ENCODE measurements at places on chromosomes 13 and 19.
A peak's percentile ranks its signal among the peaks of the same experiment; 100 is the strongest.

DNA sequence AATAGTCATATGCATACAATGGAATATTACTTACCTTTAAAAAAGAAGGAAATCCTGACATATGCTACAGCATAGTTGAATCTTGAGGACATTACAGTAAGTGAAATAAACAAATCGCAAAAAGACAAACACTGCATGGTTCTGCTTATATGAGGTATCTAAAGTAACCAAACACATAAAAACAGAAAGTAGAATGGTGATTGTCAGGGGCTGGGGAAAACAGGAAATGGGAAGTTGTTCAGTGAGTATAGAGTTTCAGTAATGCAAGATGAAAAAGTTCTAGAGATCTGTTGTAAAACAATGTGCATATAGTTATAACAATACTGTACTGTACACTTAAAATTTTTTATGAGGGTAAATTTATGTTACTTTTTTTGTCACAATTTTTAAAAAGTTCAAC lies 219.4 kb downstream of the KLF5 start:
- no peak for DNase-seq

- DNase-seq, result no peak
These were observed 2.1 kb upstream of the ZSCAN5A start for GRCh38 chr19:56316728-56317127.

GRCh38 chr19:23482829-23483228 lies 87.6 kb upstream of the ZNF91 start:
- no peak for DNase-seq

DNA sequence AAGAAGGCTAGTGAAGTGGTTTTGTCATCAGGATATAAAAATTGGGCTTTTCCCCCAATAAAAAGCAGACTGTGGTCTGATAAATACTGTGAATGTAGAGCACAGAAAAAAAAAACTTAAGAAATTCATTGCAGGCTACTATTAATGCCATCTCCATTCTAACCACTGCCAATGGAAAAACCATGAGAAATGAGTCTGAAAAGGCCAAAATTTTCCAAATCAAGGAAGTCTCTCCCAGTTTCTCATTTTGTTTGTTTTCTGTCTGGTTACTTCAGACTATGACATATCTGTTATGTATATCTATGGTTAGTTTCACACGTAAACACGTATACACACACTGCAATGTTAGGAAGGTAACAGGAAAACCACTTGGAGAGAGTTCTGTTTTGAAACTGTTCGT lies 193.6 kb upstream of the TSC22D1 start:
- DNase-seq, result no peak

GRCh38 chr13:53921473-53921872 lies 892.9 kb downstream of the OLFM4 start:
- DNase-seq, result no peak

DNA sequence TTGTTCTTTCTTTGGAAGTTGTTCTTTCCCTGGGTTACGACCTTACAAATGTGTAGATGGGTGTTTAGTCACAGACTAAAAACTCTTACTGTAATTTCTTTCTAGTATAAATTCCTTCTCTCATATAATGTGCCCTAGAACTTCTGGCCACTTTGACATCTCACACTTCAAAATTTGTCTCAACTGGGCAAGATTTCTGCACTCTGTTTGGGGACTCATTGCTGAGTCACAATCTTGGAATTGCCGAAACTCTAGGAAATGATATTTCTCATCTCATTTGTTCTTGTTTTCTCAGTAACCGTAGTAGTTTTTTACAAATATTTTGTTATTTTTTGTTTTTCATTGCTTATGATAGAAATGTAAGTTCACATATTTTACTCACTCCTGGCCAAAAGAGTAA lies 2523.2 kb upstream of the PCDH20 start:
- DNase-seq, result no peak

DNA sequence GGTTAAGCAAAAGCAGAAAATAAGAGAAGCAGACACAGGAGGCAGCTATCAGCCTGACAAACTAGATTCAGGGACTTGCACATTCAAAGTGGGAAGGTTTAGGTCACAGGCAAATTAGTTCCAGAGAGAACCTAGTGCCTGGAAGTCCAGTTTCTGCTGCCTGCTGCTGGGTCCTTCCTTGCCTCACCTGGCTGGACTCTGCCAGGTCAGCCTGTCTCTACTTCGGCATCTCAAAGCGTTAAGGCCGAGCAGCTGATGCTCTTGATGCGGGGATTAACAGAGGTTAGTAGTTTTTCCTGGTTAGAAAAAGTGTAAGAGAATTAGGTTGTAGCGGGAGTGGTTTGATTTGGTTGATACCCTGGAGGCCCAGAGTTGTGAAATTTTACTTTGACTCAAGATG lies 52.0 kb downstream of the KLF5 start:
- no peak for DNase-seq

DNA sequence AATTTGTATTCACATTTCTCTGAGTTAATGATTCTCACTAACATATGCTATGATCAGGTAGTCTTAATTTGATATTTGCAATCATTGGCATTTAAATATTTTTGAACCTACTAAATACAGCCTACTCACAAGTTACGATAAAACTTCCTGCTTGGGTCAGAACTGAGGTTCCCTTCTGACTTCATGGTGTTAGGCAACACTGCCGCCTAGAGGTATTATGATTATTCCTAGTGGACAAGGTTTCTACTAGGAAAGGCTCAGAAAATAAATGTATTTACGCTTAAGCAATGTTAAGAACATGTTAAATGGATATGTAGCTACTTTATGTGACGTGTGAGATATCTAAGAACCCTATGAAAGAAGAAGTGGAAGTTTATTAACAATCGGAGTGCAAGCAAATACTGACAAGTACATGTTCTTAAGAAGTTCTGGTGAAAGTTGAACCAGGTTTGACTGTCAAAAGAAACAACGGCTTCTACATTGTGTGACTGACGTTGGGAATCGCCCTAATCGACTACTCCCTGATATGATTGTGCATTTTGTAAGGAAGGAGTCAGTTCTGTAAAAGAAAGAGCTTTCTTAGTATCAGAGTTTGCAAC lies 1395.8 kb downstream of the SLITRK5 start:
- no peak for DNase-seq

DNA sequence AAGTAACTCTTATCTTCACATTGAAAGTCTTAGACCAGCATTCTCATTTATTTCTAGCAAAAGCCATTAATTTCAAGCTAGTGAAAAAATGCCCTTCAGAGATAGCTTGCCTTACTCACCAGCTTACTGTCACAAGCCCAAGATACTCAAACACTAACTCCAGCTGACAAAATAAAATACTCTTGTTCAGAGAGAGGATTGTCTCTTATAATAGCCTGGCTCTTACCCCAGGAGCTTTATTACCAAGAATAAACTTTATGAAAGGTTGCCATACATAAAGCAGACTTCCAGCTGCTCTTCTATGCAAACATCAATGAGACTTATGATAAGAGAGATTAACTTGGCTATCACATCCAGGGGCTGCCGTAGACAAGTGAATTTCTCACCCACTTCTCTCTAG lies 53.6 kb downstream of the XPO4 start:
- DNase-seq, result no peak

DNA sequence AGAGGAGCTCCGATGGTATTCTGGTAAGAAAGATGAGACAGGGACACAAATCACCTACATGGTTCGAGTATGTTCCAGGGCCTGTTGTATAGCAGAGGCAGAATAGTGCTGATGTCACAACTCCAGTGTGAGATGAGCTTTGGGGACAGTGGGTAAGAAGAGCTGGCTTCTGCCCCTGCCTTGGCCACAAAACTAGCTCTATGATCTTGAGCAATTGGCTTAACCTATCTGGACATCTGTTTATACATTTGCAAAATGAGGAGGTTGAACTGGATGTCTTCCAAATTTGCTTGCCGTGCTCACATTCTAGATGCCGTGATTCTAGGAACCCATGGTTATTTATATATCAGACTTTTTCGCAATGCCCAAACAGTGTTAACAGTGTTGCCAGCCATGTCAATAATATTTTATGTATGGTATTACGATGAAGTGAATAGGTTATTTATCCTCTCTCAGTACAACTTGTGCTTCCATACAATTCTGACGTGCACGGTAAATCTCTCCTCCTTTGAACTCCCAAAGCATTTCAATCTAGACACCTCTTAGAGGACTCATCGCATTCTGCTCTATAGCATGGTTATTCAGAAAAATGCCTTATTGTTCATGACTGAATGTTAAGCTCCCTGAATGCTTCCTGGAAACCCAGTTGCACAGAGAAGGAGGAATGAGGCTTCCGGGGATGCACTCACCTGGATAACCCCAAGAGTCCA lies 316.0 kb downstream of the FOXO1 start:
- DNase-seq, result no peak

GRCh38 chr19:35341565-35342225 lies 6.0 kb upstream of the FFAR1 start:
- no peak for DNase-seq

GRCh38 chr13:34720618-34721017 lies 221.5 kb upstream of the NBEA start:
- no peak for DNase-seq

- DNase-seq, result peak; percentile 25
These were observed 9.4 kb downstream of the SAMD4B start for GRCh38 chr19:39351537-39352064.

DNA sequence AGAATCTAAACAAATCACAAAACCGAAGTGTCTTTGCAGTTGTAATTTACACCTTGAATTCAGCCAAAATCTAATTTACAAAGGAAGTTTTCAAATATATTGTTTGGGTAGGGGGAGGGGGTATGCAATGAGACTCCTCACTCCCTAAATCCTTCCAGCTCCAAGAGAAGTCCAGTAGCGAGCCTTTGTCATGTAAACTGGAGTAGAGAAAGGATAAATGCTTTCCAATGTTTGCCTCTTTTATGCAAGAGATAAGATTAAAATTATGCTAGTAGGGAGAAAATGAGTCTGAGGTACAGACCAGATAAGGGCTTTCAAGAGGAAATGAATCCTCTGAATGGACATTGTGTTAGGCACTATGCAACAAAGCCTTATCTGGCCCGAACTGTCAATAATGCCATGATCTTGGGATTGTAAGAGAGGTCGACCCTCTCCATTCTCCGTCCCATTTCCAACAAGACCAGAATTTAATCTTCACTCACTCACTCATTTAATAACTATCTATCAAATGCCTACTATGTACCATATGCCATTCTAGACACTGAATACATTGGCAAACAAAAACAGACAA lies 199.2 kb downstream of the LACC1 start:
- DNase-seq, result no peak

DNA sequence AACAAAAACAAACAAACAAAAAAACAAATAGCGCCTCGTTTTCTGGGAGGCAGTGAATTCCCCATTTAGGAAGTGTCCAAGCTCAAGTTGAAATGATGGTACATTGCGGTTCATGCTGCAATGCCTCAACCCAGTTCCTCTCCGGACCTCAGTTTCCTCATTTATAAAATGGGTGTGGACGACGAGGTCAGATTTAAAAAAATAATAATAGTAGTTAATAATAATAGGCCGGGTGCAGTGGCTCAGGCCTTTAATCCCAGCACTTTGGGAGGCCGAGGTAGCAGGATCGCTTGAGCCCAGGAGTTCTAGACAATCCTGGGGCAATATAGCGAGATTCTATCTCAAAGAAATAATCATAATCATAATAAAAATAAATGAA lies 15.5 kb upstream of the ERCC1 start:
- no peak for DNase-seq

GRCh38 chr19:51637362-51637978 lies 7.3 kb upstream of the SIGLEC5 start:
- DNase-seq, result no peak

GRCh38 chr13:102940143-102940542 lies 94.3 kb downstream of the ERCC5 start:
- DNase-seq, result no peak

GRCh38 chr19:19626516-19627472 lies 1.2 kb downstream of the LPAR2 start:
- no peak for DNase-seq

GRCh38 chr13:109897988-109898624 lies 111.7 kb upstream of the IRS2 start:
- no peak for DNase-seq

- DNase-seq, result no peak
These were observed 200.9 kb upstream of the TMTC4 start for GRCh38 chr13:100875392-100876043.

- DNase-seq, result no peak
These were observed 61.0 kb downstream of the SHISA2 start for GRCh38 chr13:25990801-25991200.

DNA sequence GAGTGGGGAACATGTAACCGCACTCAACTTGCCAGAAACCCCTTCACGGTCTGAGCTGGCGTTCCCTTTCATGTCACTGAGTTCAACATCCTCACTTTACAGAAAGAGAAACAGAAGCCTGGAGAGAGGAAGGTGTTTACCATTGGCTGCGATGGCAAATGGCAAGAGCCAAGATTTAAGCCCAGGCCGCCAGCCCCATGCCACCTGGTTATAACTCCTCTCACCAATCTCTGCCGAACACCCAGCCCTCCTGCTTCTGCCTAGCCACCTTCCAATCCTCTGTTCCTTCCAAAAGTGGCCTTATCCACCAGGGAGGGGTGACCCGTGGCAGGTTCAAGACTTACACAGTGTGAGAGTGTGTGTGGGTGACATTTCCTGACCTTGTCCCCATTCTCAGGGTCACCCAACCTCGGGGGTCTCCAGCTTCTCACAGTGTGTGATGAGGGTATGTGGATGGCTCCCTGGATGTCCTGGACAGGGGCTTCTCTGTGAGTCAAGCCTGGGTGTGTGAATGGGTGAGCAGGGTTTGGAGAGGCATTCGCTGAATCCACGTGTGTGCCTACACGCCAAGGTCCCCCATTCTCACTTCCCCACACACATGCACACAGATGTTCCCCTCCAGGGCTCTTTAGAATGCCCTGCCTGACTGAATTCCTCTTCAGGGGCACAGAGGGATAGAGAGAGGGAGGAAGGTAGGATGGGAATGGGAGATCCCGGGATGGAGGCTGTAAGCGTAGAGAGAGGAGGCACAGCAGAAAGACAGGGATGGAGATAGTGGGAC lies 1.2 kb downstream of the CADM4 start:
- DNase-seq, result no peak

- no peak for DNase-seq
These were observed 85.8 kb upstream of the UBL3 start for GRCh38 chr13:29936051-29936813.

- DNase-seq, result no peak
These were observed 12.5 kb upstream of the TNFRSF19 start for GRCh38 chr13:23557733-23558132.

DNA sequence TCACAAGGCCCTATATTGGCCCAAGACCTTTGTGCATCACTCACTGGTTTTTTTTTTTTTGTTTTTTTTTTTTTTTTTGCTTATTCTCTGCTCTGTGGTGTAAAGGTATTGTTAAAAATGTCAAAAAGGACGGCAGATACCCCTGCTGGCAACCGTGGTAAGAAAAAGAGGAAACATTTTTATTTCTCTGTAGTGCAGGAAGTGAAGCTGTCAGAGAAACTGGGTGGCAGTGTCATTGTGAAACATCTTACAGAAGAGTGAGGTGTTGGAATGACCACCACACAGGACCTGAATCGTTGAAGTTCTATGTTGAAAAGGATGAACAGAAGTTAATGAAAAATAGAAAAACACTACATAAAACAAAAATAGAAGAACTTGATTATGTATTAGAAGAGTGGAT lies 346.4 kb downstream of the FGF9 start:
- DNase-seq, result no peak

DNA sequence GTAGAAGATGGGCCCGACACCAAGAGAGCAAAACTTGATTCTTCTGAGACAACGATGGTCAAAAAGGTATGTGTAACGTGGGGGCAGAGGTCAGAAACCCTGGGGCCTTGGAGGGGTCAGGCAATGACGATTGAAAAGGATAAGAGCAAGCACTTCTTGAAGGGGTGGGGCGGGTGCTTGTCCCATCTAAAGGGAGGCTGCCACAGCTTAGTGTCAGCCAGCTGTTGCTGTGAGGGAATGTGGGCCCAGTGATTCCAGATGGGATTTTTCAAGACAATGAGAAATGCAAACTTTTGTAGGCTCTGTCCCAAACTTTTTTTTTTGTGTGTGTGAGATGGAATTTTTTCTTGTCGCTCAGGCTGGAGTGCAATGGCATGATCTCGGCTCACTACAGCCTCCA lies 24.5 kb downstream of the SAE1 start:
- DNase-seq, result no peak
